ENCODE measurements at places on chromosomes 7 and 10.
A peak's percentile ranks its signal among the peaks of the same experiment; 100 is the strongest.

- DNase-seq = no peak
These were observed 12.7 kb upstream of the PDLIM1 start for GRCh38 chr10:95303535-95303934.

GRCh38 chr7:128880791-128881457 is 18.3 kb downstream of the ATP6V1F start:
- DNase-seq = no peak

GRCh38 chr10:60942134-60942787 is 1.7 kb downstream of the RHOBTB1 start:
- DNase-seq = no peak

DNA sequence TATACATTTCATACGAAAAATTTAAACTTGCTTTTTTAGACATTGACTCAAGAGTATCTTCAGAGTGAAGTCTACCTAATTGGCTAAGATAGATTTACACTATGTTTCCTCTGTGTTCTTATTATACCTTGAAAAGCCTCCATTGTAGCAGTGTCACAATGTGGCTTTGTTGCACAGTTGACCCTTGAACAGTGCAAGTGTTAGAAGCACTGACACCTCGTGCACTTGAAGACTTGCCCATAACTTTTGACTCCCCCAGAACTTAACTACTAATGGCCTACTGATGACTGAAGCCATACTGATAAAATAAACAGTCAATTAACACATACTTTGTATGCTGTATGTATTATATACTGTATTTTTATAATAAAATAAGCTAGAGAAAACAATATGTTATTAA is 84.3 kb downstream of the CPED1 start:
- no peak for DNase-seq

DNA sequence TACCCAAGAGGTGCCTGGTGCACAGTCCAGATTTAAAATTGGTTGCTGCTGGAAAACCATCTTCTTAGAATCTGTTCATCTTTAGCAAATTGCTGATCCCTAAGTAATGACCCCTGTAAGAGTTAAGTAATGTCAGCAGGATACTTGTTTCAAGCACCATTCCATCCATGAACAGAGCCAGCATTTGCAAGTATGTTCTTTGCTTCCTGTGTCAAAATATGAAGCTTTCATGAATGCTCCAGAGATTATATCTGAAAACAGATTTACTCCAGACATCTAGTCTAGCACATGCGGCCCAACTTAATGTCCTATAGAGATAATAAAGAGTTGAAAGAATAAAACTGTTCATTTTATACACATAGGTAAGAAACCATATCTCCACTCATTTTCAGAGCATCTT is 98.7 kb upstream of the ZNF438 start:
- no peak for DNase-seq

DNA sequence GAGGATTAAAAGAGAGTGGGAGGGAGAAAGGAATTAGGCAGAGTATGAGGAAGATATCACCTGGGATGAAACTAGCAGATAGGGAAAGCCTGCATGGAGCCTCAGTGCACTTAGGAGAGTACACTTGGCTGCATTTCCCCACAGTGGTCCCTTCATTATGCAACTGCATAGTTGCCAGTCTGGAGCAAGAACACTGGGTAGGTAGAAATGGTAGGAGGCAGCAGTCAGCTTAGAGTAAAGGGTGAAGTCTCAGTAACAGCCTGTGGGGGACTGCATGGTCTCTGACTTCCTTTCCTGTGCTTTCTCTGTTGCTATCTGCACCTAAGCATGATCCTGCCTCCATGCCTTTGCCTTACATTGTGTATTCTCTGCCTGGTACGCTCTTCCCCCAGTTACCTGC is 14.0 kb upstream of the PCGF5 start:
- no peak for DNase-seq

DNA sequence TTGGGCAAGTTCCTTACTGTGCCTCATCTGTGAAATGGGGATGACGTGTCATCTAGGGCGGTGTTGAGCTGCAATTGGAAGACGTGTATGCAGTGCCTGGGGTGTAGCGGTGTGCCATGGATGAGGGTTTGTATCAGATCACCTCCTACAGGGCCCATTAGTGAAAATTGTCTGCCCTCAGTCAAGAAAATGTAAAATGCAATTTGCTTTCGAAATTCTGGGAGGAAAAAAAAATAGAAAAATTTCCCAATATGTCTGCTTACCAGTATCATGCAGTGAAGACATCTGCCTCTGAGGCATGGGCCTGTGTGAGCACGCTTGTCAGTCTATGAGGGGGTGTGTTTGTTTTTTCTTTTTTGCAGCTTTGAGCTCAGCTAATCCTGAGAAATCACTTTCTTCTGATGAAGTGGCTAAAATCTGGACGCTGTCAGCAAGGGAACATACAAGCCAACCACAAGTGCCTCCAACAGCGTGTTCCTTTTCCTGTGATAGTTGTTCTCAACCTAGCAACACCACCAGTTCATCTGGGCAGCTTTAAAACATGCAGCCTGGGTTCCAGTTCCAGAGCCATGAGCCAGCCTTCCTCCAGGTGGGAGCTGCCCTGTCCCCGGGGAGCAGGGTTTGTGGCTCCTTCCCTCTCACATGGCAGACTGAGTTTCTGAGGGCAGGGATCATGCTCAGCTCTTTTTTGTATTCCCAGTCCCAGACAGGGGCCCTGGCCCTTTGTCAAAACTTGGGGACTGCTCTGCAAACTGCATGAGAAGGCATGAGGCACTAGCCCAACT is 10.3 kb downstream of the FAM241B start:
- no peak for DNase-seq

GRCh38 chr10:60096761-60097513 is 190.6 kb upstream of the CCDC6 start:
- no peak for DNase-seq

DNA sequence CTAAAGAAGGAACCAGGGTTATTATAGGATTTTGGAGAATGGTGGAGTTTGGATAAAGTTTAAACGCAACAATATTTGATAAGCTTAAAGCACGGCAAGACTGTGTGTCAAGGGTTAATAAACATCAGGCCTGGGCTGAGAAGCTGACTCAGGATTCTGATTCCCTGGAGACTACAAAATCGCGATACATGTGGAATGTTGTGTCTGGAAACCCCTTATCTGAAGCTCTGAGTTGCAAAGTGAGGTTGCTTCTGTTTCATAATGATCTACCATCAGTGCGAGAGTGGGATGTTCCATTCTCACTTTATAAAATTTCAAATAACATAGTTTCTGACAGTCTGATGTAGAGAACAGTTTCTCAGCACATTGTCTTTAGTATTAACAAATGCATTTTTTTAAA is 7.8 kb downstream of the C1GALT1 start:
- DNase-seq = no peak

- no peak for DNase-seq
These were observed 87.8 kb downstream of the DYNC2I1 start for GRCh38 chr7:158944195-158944594.

GRCh38 chr7:151351967-151352366 is 10.4 kb downstream of the NUB1 start:
- DNase-seq = no peak

DNA sequence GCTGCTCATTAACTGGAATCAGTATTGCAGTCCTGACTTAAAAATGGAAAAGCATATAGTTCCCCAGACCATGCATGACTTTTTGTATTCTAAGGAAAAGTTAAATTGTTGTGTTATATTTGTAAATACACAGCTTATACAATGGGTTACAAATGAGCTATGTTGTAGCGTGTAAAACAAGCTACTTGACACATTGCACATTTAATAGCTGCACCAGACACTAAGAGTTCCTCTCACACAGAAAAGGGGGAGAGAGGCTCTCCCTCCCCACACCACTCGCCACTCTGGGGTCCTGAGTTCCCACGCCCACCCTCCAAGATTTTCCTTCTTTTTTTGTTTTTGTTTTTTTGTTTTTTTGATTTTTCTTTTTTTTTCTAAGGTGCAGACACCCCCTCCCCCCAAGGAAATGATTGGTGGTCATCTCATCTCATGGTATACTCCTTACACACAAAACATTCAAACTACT is 6.3 kb downstream of the KLF6 start:
- DNase-seq = no peak

GRCh38 chr7:64807731-64808365 is 13.6 kb downstream of the ZNF138 start:
- no peak for DNase-seq

- DNase-seq = no peak
These were observed 12.6 kb downstream of the YKT6 start for GRCh38 chr7:44213206-44213876.

DNA sequence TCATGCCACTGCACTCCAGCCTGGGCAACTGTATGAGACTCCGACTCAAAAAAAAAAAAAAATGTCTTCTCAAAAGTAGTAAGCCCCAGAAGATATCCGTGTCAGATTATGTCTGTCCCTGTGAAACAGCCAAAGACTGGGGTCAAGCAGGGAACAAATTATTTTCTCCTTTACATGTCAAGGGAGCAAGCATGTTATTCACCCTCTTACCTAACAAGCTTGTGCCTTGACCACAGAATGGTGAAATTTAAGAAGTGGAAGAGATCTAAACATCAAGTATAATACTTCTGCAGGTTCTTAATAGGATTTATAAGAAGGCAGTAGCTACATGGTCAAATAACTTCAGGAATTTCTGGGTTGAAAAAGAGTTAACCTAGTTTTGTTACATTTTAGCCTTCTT is 187.9 kb downstream of the ZNF365 start:
- DNase-seq = no peak

DNA sequence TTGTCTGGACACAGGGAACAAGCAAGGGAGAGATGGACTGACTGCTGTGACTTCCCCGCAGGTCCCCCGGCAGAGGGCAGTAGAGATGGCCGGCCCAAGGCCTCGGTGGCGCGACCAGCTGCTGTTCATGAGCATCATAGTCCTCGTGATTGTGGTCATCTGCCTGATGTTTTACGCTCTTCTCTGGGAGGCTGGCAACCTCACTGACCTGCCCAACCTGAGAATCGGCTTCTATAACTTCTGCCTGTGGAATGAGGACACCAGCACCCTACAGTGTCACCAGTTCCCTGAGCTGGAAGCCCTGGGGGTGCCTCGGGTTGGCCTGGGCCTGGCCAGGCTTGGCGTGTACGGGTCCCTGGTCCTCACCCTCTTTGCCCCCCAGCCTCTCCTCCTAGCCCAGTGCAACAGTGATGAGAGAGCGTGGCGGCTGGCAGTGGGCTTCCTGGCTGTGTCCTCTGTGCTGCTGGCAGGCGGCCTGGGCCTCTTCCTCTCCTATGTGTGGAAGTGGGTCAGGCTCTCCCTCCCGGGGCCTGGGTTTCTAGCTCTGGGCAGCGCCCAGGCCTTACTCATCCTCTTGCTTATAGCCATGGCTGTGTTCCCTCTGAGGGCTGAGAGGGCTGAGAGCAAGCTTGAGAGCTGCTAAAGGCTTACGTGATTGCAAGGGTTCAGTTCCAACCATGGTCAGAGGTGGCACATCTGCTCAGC is 6.0 kb downstream of the CYREN start:
- no peak for DNase-seq

DNA sequence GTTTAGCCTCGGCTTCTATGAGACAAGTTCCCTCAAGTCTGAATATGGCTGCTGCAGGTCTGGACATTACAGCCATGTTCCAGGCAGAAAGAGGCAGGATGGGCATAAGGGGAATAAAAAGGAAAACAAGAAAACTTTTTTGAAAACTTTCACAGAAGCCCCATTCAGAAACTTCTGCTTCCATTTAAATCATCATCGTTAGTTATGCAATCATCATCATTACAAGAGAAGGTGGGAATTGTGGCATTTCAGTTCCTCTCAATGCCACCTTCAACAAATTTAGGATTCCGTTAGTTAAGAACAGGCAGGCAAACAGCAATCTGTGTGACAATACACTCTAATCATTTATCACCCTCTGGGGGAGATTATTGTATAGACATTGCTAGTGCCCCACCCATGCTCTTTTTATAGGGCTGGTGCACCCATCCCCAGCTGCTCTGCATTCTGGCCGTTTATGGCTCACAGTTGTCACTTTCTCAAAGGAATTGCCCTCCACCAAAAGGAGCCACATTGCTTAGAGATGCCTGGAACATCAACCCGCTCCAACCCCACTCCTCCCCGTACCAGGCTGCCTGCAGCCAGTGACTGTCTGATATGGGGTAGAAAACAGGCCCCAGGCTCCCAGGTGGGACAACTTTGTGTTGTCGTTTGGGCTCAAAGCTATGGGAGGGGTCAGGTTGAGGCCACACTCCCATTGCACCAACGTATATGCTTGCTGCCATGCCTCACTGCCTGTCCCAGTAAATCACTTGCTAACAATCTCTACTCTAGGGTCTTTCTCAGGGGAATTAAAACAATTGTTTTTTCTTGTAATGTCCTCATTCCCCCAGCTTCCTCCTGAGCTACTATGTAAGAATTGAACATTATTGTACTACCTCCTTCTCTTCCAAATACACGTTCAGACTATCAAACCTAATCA is 24.2 kb downstream of the ITGB8 start:
- DNase-seq = no peak

- DNase-seq = no peak
These were observed 449 bp downstream of the NUDT5 start for GRCh38 chr10:12195281-12195602.

DNA sequence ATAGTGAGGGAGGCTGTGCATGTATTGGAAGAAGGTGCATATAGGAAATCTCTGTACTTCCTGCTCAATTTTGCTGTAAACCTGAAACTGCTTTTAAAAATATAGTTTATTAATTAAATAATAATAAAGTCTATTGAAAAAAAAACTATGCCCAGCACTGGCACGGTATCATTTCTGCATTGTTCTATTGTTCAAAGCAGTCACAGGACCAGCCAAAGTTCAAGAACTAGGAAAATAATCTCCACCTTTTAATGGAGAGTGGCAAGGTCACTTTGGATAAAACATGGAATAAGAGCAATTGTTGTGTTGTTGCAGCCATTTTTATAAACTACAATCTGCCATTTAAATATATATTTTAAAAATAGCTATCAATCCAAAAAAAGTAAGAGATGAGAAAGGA is 24.7 kb downstream of the ASAH2 start:
- DNase-seq = no peak

GRCh38 chr10:58241346-58241745 is 26.3 kb downstream of the IPMK start:
- DNase-seq = no peak

GRCh38 chr7:44986218-44987053 is 7.6 kb upstream of the MYO1G start:
- peak; percentile 76 for DNase-seq

DNA sequence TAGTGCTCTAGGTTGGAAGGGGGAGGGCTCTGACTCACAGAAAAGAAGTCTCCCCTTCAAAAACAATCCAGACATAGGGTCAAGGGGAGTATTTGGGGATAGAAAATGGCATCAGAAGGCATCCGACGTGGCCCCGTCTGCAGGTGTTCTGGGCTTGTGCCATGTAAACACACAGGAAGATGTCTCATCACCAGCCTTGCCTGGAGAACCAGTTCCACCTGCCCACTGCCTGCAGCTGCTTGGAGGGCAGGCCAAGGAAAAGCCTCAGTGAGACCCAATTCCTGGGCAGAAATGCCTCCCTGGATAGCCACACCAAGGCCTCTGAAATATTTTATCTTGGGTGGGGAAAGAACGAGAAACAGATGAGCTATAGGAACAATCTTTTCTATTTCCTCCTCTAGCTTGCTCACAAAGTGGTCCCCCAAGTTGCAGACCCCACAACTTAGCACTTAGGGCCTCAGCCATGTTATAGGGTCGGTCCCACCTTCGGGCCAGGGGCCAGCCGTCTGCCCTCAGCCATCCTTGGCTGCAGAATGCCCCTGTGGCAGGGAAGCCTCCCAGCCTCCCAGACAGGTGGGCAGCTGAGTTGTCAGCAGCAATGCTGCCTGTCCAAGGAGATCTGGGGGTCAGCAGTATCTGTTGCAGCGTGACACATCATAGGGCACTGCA is 54.3 kb upstream of the ECHDC3 start:
- no peak for DNase-seq
